ENCODE measurements at places on chromosomes 11 and 22.

DNA sequence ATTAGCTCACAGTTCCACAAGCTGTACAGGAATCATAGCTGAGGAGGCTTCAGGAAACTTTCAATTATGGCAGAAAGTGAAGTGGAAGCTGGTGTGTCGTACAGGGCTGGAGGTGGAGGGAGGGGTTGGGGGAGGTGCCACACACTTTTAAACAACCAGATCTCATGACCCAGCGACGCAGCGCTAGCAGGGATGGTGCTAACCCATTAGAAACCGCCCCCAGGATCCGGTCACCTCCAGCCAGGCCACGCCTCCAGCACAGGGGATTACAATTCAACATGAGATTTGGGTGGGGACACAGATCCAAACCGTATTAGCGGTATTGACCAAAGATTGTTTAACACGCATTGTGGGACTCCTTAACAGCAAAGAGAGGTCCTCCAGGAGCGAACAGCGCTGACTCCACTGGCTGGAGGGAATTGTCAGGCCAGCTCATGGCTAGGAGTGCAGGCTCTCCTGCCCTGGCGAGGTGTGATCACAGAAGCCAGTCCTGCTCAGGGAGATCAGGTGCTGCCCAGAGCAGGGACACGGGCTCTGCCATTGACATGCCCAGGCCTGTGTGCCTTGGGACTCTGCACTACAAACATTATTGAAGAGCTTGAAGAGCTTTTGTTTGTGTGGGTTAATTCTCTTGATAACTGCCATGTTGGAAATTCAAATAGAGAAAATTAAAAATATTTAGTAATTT is 215.3 kb downstream of the TBC1D22A start:
- DNase-seq = no peak

DNA sequence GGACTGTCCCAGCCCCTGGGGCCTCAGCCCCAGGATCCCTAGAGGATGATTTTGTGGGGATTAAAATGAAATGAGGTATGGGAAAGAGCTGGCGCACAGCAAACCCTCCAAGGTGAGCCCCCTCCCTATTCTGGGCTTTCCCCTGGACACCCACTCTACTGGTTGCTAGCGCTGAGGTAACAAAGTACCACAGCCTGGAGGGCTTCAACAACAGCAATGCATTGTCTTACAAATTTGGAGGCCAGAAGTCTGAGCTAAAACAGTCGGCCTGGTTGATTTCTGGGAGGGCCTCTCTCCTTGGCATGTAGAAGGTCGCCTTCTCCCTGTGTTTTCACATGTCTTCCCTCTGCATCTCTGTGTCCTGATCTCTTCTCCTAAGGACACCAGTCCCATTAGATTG is 913.6 kb downstream of the NTM start:
- DNase-seq = no peak

DNA sequence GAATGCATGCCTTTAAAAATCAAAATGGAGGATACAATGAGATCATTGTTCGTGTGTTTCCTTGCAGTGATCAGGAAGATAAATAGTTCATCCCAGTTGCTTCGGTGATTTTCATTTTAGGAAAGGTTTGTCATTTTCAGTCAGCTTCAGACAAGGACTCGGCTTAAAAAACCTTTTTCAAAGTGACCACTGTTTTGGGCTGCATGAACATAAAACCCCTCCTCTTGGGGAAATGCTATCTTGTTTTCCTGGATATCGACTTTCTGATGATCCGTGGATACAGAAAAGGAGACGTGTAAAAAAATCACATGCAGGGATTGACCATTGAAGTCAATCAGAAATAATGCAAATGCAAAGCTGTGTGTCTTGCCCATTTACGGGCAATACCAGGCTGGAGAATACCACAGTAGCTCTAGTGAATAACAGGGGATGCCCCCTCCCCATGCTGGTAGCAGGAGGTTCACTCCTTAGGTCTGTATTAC is 146.8 kb downstream of the MAML2 start:
- DNase-seq = no peak

DNA sequence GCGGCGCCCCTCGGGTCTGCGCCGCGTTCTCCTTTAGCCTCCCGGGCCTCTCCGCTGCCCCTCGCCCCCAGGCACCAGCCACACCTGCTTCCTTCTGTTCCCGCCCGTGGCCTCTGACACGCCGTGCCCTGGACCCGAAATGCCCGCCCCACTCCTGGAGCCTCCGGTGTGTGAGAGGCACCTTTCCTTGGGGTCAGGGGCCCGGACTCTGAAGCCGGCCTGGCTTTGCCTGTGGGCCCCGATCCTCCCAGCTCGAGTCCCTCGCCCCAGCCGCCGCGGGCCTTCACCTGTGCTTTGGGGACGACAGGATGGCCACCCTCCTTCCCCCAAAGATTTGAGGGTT is 661 bp upstream of the CDPF1 start:
- DNase-seq = no peak

GRCh38 chr11:12245091-12245490 is 132.3 kb upstream of the PARVA start:
- DNase-seq = no peak

GRCh38 chr11:102846292-102846691 is 2.9 kb upstream of the MMP3 start:
- no peak for DNase-seq

DNA sequence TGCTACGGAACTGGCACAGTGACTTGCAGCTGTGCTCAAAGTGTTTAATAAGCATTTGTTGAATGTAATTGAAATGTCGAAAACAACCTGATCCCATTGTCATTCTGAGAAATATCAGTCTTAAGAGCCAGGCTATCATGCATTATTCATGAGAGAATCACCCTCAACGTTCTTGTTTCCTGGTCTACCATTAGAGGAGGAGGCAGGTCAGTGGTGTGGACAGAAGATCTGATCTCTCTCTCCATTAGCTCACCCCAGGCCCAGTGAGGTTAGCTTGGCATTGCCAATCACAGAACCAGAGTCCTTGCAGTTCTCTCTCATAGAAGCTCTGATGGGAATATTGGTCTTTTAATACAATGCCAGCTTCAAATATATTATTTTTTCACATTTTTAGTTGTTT is 121.1 kb upstream of the SPON1 start:
- DNase-seq = no peak

DNA sequence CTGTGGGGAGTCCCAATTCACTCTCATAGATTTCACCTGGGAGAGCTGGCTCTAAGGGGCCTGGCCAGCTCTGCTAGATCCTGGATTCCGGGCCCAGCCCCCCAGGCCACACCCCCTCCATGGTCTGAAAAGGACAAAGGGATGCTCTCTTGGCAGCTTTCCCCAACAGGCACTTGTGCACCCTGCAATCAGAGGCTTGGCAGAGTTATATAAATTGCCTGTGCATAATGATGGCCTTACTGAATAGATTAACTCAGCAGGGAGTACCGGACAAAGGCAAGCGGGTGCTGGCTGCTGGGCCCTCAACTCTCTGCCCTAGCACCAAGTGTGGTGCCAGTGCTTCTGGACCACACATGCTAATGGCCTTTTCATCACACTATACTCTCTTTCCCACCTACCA is 461.6 kb downstream of the BUD13 start:
- no peak for DNase-seq

DNA sequence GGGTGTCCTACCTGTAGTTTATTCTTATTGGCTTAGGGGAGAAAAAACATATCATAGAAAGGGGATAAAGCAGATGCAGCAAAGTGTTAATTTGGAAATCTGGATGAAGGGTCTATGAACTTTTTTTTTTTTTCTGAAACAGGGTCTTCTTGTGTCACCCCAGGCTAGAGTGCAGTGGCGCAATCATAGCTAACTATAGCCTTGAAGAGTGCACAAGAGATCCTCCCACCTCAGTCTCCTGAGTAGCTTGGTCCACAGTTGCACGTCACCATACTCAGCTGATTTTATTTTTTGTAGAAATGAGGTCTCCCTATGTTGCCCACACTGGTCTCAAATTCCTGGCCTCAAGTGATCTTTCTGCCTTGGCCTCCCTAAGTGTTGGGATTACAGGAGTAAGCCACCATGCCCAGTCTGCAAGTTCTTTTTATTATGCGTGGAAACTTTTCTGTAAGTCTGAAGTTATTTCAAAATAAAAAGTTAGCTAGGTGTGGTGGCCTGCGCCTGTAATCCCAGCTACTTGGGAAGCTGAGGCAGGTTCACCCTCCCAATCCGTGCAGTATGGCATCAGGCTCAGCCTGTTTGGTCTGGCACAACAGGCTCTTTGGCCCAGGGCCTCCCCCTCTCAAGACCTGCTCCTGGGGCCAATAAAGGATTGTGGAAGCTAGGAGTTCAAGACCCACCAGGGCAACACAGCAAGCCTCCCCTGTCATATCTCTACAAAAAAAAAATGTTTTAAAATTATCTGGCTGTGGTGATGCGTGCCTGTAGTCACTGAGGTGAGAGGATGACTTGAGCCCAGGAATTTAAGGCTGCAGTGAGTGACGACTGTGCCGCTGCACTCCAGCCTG is 111.9 kb downstream of the MED15 start:
- DNase-seq = no peak

GRCh38 chr11:17707830-17708229 is 11.5 kb upstream of the MYOD1 start:
- DNase-seq = no peak

GRCh38 chr11:27209562-27210005 is 153.4 kb downstream of the CCDC34 start:
- peak; percentile 40 for DNase-seq

DNA sequence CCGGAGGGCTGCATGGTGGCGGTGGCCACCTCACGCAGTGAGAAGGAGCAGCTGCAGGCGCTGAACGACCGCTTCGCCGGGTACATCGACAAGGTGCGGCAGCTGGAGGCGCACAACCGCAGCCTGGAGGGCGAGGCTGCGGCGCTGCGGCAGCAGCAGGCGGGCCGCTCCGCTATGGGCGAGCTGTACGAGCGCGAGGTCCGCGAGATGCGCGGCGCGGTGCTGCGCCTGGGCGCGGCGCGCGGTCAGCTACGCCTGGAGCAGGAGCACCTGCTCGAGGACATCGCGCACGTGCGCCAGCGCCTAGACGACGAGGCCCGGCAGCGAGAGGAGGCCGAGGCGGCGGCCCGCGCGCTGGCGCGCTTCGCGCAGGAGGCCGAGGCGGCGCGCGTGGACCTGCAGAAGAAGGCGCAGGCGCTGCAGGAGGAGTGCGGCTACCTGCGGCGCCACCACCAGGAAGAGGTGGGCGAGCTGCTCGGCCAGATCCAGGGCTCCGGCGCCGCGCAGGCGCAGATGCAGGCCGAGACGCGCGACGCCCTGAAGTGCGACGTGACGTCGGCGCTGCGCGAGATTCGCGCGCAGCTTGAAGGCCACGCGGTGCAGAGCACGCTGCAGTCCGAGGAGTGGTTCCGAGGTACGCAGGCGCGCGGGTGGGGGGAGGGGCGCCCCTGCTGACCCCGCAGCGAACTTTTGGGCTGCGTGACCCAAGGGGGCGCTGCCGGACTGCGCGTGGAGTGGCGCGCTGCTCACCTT is 670 bp downstream of the NEFH start:
- DNase-seq = no peak

GRCh38 chr11:18669219-18669596 is 29.4 kb upstream of the TMEM86A start:
- peak; percentile 46 for DNase-seq

GRCh38 chr22:36922711-36923110 is 9.3 kb downstream of the CSF2RB start:
- no peak for DNase-seq

- DNase-seq = no peak
These were observed 245.0 kb downstream of the KIRREL3 start for GRCh38 chr11:126755526-126755925.

DNA sequence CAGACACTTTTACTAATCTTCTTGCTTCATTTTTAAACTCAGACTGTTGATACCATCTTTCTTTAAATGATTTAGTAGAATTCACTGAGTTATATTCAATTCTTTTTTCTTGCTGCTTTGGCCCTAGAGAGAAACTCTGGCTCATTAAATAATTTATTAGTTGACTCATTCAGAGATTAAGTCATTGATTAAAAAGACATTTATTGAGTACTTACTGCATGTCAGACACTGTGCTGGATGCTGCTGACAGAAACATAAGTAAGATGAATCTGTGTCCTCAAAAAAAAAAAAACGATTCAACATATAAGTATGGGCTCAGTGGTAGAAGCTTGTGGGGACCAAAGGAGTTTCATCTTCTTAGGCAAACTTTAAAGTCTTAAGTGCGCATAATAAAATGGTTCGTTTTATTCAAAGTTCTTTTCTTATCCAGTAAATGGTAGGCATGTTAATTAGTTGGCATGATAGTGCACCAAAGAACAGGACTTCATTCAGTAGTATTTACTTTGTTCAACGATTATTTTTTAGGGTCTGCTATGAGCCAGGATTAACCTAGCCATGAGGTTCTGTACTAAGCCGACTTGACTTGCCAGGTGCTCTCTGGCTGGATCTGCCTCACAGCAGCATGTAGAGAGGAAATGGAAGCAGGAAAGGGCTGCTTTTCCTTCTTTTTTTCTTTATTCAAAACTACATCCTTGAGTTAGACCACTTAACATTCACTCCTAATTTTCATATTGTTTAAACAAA is 281.0 kb upstream of the CTSC start:
- no peak for DNase-seq

DNA sequence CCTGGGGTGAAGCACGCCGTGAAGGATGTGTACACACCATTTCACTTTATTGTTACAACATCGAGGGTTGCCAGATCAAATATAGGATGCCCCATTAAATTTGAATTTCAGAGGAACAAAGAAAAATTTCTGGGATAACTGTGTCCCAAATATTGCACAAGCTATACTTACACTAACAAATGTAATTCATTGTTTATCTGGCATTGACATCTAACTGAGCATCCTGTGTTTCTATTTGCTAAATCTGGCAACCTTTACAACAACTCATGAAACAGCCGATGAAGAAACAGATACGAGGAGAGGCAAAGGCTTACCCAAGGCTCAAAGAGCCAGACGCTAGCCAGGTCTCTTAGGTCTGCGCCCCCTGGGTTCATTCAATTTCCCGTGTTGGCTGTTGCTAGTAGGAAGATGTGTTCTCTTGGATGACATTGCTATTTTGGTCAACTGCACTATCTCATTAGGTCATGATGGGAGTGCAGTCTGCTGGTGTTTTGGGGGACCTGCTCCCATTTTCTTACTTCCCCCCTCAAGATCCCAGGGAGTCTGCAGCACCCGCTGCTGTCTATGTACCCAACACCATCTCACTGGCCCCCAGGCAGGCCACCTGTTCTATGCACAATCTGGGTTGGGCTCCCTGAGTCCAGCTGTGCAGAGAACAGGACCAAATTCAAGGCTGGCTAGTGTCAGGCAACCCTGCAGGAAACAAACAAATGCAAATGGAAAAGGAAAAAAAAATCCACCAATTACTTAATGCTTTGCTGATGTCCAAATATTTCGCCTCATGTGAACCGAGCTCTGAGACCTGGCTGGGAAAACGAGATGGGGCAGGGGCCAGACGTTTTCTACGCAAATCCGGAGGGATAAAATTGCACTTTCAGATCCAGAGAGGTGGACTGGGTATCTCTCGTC is 560.9 kb downstream of the MIAT start:
- DNase-seq = no peak

- no peak for DNase-seq
These were observed 107.6 kb downstream of the LDLRAD3 start for GRCh38 chr11:36051235-36052144.

GRCh38 chr11:42315267-42315666 is 855.8 kb upstream of the LRRC4C start:
- DNase-seq = no peak

GRCh38 chr11:59172345-59173079 is 580 bp downstream of the DTX4 start:
- DNase-seq = no peak

Data from HCT116 (cell line).